Globus pallidus (tissue), 1 donor: ENCODE measurements at places on chromosomes 2 and 18.

- no peak for DNase-seq
These were observed 244.9 kb upstream of the PXDN start for GRCh38 chr2:1989216-1989615.

- DNase-seq: no peak
These were observed 13.1 kb downstream of the KLHL14 start for GRCh38 chr18:32759611-32760167.

DNA sequence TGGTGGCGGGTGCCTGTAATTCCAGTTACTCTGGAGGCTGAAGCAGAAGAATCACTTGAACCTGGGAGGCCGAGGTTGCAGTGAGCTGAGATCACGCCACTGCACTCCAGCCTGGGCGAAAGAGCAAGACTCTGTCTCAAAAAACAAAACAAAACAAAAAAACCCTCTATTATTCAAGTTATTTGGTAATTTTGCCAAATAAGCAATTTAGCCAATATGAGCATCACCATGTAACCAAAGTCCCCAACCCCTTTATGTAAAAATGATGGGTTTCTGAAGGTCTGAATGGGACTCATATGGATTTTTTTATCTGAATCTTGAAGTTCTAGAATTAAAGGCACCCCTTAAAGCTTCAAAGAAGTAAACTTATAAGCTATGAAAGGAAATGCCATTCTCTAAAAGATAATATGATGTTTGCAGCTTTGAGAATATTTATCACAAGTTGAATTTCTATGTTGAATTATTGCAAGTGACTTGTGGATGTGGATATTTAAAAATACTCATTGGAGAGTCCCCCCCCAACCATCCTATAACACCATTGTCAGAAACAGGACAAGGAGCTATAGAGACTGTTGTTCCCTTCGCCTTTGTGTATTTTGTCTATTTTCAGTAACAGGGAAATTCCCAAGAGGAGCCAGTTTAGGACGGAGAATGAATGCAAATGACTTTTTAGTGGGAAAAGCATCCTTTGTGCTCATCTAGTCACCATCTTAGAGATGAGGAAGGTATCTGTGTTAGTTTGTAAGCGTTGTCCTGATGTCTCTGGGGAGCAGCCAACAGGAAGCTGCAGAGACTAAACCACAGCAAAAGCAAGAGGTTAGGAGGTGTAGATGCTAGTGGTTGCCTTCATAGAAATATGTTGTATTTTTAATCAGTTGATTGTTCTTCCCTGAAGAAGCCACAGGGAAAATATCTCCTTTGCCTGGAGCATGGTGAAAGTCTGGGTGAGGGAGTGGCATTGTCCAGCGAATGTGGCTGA lies 68.3 kb downstream of the TET3 start:
- peak; percentile 84 for DNase-seq

GRCh38 chr2:84958135-84959059 lies 12.6 kb upstream of the KCMF1 start:
- no peak for DNase-seq

GRCh38 chr2:214629875-214630274 lies 179.6 kb downstream of the BARD1 start:
- no peak for DNase-seq

DNA sequence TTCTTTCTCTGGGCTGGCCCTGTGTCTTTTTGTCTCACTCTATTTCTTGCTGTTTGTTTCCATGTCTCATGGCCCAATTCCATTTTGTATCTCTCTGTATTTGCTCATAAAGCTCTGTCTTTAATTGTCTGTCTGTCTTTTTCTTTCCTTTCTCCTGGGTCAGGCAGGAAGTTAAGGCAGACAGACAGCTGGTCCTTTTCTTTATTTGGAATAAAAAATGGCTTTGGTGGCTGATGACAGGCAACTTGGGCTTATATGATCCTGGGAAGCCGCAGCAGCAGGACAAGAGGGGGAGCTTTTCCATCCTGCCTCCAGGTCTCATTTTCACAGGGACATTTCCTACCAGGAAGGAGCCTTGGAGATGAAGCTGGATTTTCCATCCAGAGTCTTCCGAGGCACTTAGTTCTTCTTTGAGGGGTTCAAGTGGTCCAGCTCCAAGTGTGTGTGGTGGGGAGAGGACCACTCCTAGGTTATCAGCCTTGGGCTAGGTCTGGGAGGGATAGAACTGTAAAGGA lies 138.7 kb downstream of the TDRD15 start:
- no peak for DNase-seq

DNA sequence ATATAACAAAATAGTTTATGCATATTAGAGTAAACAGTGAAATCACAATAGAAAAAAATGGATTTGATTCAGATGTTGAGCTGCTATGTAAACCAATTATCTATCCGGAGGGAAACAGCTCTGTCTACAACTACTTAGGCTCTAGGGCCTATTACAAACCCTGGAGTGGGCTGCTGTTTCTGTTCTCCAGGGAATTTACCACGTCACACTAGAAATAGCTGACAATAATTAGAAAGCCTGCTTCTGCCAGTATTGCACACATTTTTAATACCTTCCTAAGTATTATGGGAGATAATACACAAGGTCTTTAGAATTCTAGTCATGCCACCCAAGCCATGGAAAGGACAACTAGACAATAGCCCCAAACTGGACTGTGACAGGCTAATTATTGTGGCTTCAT lies 411.1 kb downstream of the FIGN start:
- DNase-seq: no peak

GRCh38 chr2:119700866-119701265 lies 21.9 kb downstream of the TMEM177 start:
- no peak for DNase-seq

GRCh38 chr18:78666666-78667335 lies 312.8 kb upstream of the SALL3 start:
- no peak for DNase-seq
